ENCODE measurements at places on chromosomes 2 and 18. TPM values are rescaled to one million over a fixed set of nuclear protein-coding genes. Genes with fewer than 3 reads are reported as not detected.
A peak's percentile ranks its signal among the peaks of the same experiment; 100 is the strongest.

GRCh38 chr2:142992840-142993239 is 115.4 kb downstream of the KYNU start:
- no peaks in the 10 kb centered on the region for H3K4me1 ChIP-seq
- H3K36me3 ChIP-seq = no peaks in the 10 kb centered on the region
- no peak for DNase-seq
- no peak overlapping the region for H3K27ac ChIP-seq

The SIX2 gene
- not detected for total RNA-seq

DNA sequence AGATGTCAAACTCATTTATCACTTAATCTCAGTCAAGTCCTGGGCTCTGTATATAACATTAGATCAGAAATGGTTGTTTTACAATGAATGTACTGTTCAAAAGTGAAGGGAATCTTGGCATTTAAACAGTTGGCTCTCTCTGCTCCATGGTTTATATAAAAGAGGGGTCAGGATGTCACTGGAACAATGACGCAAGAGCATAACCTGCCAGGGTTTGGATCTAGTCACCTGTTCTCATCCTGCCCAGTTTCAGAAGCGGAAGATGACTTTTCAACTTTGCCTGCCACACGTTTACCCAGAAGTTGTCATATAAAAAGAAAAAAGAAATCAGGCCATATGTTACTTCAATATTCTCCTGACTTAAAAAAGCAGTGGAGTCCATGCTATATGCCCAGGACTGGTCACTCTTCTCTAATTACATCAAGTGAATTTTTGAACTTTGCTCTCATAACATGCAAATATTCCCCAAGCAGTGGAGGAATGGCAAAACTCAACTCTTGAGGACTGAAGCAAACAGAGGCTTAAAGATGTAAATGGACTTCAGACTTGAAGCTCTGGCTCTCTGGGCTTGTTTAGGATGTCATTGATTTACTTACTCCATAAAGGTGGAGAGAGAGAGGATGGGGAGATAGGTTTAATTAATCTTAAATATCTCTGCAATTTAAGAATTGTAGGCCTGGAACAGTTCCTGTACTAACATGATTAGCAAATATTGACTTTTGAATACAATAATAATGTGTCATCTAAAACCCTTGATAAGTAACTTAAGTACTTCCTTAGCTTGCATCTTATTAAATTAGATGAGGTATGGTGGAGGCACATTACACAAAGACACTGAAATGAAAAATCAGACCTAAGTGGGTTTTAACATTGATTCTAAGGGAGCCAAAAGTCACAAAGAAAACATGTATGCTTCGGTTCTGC is 58.3 kb downstream of the ETAA1 start:
- no peak overlapping the region for H3K4me3 ChIP-seq
- no peaks in the 10 kb centered on the region for H3K4me1 ChIP-seq
- no peak overlapping the region for H3K27ac ChIP-seq
- no peaks in the 10 kb centered on the region for H3K36me3 ChIP-seq
- H3K27me3 ChIP-seq = no peaks in the 10 kb centered on the region

GRCh38 chr2:26849056-26849999 is 1.4 kb downstream of the DPYSL5 start:
- H3K27me3 ChIP-seq = peaks cover 48% of the 10 kb centered on the region
- H3K27ac ChIP-seq = no peak overlapping the region
- H3K4me1 ChIP-seq = peaks cover 28% of the 10 kb centered on the region
- no peaks in the 10 kb centered on the region for H3K36me3 ChIP-seq

The SLC19A3 gene
- not detected for total RNA-seq

DNA sequence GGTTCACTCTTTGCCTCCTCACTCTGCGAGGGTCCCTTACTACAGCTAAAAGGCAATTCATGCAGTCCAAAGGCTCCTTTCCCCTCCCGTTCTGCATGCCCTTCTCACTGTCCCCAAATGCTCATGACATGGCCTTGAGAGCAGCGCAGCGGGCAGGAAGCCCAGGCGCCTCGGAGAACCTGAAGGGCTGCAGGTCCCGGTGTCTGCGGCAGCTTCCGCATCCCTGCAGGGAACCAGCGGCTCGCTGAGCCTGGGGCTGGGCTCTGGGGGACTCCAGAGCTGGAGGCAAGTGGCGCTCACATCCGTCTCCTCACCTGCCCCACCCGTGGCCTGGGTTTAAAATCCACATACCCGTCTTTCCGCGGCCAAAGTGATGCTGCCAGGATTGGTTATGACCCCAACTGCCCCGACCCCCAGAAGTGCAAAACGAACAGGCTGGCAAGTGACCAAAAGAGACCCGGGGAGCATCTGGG is 462 bp upstream of the CIDEA start:
- no peaks in the 10 kb centered on the region for H3K36me3 ChIP-seq
- no peaks in the 10 kb centered on the region for H3K4me1 ChIP-seq
- peaks cover 9% of the 10 kb centered on the region for H3K27me3 ChIP-seq
- H3K4me3 ChIP-seq = no peak overlapping the region

DNA sequence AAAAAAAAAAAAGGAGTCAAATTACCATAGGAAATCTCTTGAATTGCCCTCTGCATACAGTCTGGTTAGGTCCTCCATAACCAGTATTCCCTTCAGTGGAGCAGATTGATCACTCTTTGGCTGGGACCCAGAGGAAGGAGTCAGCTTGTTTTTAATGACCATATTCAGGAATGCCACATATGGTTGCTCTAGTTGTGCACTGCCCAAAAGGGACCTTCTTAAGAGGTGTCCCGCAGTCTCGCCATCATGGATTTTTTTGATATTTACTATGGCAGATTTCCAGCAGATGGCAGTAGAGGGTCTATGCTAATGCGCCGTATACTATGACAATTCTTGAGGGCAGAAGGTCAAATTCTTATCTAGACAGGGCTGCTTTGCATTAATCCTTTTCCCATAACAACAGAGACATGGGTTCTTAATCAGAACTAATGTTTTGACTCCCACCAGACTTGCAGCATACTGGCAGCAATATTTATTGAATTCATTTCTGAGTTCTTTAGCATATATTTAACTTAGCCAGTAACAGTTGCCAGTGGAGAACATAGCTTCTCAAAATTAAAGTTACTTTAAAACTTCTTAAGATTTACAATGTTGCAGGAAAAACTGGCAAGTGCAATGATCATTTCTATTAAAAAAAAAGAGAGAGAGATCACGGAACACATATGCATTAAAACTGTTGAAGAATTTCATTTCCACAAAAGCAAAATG is 31.8 kb upstream of the INPP4A start:
- H3K4me3 ChIP-seq = no peak overlapping the region
- peak; percentile 35 for DNase-seq
- no peaks in the 10 kb centered on the region for H3K4me1 ChIP-seq
- no peaks in the 10 kb centered on the region for H3K27me3 ChIP-seq
- no peak overlapping the region for H3K27ac ChIP-seq

- no peak overlapping the region for H3K27ac ChIP-seq
- no peak overlapping the region for H3K4me3 ChIP-seq
- H3K4me1 ChIP-seq = no peaks in the 10 kb centered on the region
- H3K27me3 ChIP-seq = no peaks in the 10 kb centered on the region
Measured at GRCh38 chr2:186031229-186031628, 292.6 kb downstream of the FSIP2 start.

DNA sequence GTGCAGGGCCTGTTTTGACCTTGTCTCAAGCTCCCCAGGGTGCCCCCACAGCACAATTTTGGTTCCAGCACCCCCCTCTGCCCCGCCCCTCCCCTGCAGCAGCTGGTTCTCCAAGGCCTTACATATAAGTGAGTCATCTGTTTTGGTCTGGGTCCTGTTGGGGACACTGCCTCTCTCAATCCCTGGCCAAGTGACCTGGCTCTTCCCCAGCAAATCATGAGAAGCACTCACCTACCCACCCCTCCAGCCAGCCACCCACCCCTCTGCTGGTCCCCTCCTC is 90.5 kb downstream of the INHBB start:
- H3K27ac ChIP-seq = no peak overlapping the region
- H3K27me3 ChIP-seq = no peaks in the 10 kb centered on the region
- no peak overlapping the region for H3K4me3 ChIP-seq
- no peaks in the 10 kb centered on the region for H3K4me1 ChIP-seq

The EVX2 gene
- total RNA-seq = not detected

DNA sequence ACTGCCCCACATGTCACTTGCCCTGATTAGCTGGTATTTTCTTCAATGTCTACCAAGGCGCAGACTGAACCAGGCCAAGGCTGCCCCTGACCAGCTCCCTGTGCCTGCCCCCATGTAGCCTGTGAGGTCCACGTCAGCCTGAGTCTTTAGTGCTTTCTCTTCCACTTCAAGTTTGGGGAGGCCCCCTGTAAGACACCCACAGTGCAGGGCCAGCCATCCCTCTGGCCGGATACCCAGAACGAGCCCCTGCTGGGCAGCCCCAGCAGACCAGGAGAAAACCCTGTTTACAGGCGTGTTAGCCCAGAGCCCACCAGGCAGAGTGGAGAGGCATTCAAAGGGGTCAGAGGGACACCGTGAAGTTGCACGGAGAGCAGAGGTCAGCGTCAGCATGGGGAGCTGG is 92.4 kb downstream of the TFCP2L1 start:
- H3K4me3 ChIP-seq = no peak overlapping the region
- no peak overlapping the region for H3K27ac ChIP-seq
- peaks cover 7% of the 10 kb centered on the region for H3K4me1 ChIP-seq
- no peaks in the 10 kb centered on the region for H3K36me3 ChIP-seq
- no peak for DNase-seq

The FKBP7 gene
- total RNA-seq = 1.1 TPM

The ITGB6 gene
- not detected for total RNA-seq

DNA sequence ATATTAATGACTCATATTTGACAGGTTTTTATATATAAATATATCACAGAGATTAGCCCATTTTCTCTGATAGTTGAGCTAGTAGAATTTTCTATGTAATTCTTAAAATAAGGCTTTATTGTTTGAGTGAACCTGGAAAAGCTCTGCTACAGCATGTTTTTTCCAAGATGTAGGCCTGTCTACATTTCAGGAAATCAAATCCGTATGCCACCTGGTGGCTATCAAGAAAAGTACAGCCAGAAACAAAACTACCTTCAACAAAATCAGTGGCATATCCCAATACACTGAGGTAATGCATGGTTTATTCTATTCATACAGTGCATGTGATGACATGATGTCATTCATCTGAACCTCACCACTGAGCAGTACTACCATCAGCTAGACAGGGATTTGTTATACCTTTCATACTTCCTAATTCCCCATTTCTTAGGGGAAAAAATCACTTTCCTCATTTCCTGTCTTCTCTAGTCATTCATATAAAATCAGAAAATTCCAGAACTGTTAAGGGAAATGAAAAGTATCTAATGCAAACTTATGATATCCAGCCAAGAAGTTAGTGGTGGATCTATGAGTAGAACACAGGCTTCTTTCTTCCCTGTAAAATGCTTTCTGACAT is 310.4 kb upstream of the SYT4 start:
- H3K4me1 ChIP-seq = no peaks in the 10 kb centered on the region
- no peak overlapping the region for H3K27ac ChIP-seq
- no peaks in the 10 kb centered on the region for H3K36me3 ChIP-seq
- no peaks in the 10 kb centered on the region for H3K27me3 ChIP-seq

DNA sequence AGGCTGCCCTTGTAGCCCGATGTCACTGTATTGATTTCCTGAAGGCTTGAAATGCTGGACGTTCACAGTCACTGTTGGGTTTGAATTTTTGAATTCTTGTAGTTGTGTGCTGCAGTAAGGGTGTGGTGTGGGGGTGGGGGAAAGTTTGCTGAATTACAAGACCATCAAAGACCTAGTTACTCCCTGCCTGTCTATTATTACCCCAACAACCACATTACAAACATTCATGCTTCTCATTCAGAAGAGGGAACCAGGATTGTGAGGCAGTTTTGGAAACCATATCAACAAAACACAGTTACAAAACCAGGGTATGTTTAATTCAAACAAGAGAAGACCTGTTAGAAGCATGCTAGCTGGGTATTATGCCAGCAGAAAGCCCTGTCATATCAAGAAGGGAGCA is 85.8 kb downstream of the CLHC1 start:
- no peak for DNase-seq
- H3K27ac ChIP-seq = no peak overlapping the region
- no peak overlapping the region for H3K4me3 ChIP-seq
- no peaks in the 10 kb centered on the region for H3K4me1 ChIP-seq
- no peaks in the 10 kb centered on the region for H3K36me3 ChIP-seq

- DNase-seq = no peak
- no peak overlapping the region for H3K27ac ChIP-seq
- H3K4me1 ChIP-seq = no peaks in the 10 kb centered on the region
- no peak overlapping the region for H3K4me3 ChIP-seq
- H3K36me3 ChIP-seq = no peaks in the 10 kb centered on the region
Measured at GRCh38 chr2:127208313-127208712, 11.8 kb downstream of the CYP27C1 start.

GRCh38 chr18:58051765-58052460 is 7.9 kb downstream of the NEDD4L start:
- H3K27me3 ChIP-seq = no peaks in the 10 kb centered on the region
- no peaks in the 10 kb centered on the region for H3K4me1 ChIP-seq
- no peak overlapping the region for H3K4me3 ChIP-seq
- no peaks in the 10 kb centered on the region for H3K36me3 ChIP-seq
- H3K27ac ChIP-seq = no peak overlapping the region
